Cortex of kidney (tissue), 1 donor: ENCODE measurements at places on chromosomes 5 and 9.

GRCh38 chr9:33233626-33234342 is 6.2 kb upstream of the SPINK4 start:
- no peak for DNase-seq

GRCh38 chr5:173743641-173744343 is 127.3 kb upstream of the BOD1 start:
- DNase-seq, result no peak

DNA sequence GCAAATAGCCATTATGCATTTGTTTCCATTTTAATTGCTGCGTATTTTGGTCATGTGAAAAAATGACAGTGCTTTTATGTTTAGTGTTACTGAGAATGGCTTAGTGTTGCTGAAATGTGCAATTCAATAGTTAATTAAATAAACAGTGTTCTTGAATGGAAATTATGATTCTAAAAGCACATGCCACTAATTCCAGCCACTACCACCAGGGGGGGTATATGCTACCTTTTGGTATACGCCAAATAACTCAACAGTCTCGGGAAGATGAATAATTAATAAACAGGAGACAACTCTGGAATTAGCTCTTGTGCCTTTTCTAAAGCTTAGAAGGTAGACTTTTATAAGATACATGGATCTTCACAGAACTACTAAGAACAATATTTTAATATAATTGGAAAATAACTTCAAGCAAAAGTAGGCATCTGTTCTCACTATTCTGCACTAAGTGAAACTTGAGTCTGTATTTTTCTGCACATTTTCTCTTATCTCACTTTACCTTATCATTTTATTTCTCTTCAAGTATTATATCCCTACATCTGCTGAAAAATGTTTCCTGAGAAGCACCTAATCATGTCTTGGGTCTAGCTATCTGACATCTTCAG is 83.5 kb upstream of the MINAR2 start:
- no peak for DNase-seq

- no peak for DNase-seq
These were observed 126.4 kb downstream of the LPAR1 start for GRCh38 chr9:110911659-110912418.

DNA sequence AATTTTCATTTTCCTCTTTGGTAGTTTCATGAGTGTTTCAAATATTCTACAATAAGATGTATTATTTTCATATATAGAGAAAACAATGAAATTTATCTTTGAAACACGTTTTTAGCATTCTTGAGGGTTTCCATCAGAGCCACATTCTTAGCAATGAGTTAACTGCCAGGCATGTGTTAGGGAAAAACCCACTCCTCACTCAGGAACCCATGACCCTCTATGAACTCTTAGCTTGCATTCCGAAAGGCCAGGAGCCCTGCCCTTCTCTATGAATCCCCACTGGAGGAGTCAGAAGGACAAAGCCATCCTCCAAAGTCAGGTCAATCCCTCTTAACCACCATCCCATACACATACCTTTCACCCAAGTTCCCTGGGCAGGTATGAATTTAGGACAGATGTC is 57.5 kb downstream of the ADAMTS12 start:
- DNase-seq, result no peak

DNA sequence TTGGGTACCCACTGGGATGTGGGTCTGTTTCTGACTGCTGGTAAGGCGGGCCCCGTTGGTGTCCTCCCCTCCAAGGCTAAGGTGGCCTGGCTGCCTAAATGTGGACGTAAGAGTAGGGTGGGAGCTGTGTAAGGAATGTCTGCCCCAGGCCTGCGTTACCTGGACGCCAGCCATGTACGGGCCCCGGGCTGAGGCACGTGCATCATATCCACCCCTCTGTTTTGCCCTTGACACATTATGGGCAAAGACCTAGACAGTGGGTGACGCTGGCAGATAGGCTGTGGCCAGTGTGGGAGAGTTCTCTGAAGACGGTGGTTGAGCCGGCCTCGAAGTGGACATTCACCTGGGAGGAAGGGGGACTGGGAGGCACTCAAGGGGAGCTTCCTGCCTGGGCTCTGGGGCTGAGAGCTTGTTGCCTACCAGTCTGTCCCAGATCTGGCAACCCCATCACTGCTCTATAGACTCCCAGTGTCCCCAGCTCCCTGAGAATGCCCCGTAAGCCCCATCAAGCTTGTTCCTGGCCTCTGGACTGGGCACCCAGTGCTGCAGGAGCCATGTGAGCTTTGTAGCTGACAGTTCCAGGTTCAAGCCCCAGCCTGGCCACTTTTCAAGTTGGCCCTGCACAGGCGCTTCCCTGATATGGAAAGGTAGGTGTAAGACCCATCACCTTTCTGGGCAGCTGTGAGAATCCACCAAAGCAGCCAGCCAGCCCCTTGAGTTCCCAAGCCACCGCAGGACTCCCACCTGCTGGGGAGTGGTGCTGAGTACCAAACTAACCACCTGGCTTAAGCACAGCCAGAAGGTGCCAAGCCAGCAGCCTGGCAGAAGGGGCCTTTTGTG is 3.2 kb upstream of the PRR7 start:
- no peak for DNase-seq

- DNase-seq, result no peak
These were observed 25.6 kb downstream of the CAMK2A start for GRCh38 chr5:150263801-150264621.

DNA sequence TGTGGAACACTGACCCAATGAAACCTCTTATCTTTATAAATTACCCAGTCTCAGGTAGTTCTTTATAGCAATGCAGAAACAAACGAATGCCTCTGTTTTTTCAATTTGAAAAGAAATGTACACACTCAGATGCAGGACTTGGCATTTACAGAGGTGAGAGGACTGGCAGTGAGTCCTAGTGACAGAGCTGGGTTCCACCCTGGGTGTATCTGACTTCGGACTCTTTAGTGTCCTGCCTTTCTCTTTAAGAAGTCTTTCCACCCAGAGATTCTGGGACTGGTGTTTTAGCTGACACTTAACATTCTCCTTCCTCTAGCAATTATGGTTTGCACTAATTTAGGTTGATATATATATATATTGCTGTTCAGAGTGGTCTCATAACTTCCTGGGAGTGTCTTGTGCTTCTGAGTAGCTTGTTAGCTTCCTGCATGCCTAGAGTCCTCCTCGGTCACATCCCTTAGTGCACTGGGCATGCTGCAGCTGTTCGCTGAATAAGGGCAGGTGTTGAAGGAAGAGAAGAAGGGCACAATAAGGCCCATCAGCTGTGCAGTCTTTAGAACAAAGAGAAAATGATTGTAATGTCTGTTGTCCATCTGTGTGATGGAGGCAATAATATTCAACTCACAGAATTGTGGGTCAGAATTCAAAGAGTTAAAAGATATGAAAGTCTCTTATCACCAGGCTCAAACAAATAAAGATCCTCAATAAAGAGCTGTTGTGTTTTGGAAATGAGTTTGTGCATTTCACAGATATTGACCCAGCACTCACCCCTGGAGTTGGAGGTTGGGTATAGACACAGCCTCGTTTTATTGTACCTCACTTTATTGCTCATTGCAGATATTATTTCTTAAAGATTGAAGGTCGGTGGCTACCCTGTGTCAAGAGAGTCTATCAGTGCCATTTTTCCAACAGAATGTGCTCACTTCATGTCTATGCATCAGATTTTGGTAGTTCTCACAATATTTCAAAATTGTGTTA is 187.1 kb downstream of the TRIM32 start:
- DNase-seq, result no peak
